ENCODE measurements at places on chromosomes 13 and 19. TPM values are rescaled to one million over a fixed set of nuclear protein-coding genes. Genes with fewer than 3 reads are reported as not detected.

The FSD1 gene
- 194 TPM for polyA plus RNA-seq

The METTL21C gene
- not detected for polyA plus RNA-seq

The KCNJ14 gene
- polyA plus RNA-seq = 0.45 TPM

The KLK1 gene
- 4.0 TPM for polyA plus RNA-seq

The CABP5 gene
- not detected for polyA plus RNA-seq

The TGFBR3L gene
- polyA plus RNA-seq = 8.9 TPM

The MEDAG gene
- 2.4 TPM for polyA plus RNA-seq

The ZNF729 gene
- not detected for polyA plus RNA-seq

The LGALS4 gene
- 0.32 TPM for polyA plus RNA-seq

The RNF225 gene
- 0.17 TPM for polyA plus RNA-seq

The MYO9B gene
- polyA plus RNA-seq = 40.0 TPM

The ZNF226 gene
- 3.2 TPM for polyA plus RNA-seq

Measured in H1 (cell line).